ENCODE measurements at places on chromosomes 7 and 10. TPM values are rescaled to one million over a fixed set of nuclear protein-coding genes. Genes with fewer than 3 reads are reported as not detected.

- no peaks in the 10 kb centered on the region for H3K36me3 ChIP-seq
- H3K27ac ChIP-seq, result no peak overlapping the region
- DNase-seq, result no peak
- H3K4me1 ChIP-seq, result peaks cover 4% of the 10 kb centered on the region
These were observed 510.5 kb upstream of the AKR1E2 start for GRCh38 chr10:4315551-4315950.

DNA sequence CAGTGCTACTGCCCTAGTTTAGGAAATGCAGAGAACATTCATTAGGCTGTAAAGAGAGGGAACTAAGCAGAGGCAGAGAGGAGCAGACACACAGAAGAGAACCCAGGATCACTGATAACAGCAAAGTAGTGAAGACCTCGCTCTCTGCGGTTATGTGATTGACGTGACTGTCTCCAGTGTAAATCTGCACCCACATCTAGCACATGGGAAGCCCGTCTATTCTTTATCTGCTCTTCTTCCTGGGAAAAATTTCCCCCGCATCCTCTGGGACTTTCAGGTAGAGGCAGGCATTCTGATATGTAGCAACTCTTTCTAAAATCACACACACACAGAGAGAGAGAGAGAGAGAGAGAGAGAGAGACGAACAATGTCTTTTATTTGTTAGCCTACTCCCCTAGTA lies 699.6 kb downstream of the GRID1 start:
- no peaks in the 10 kb centered on the region for H3K36me3 ChIP-seq
- no peak for DNase-seq
- no peaks in the 10 kb centered on the region for H3K4me1 ChIP-seq
- no peaks in the 10 kb centered on the region for H3K27me3 ChIP-seq
- no peak overlapping the region for H3K4me3 ChIP-seq
- H3K27ac ChIP-seq, result no peak overlapping the region

- H3K27me3 ChIP-seq, result peaks cover 99% of the 10 kb centered on the region
- H3K36me3 ChIP-seq, result no peaks in the 10 kb centered on the region
- no peak overlapping the region for H3K27ac ChIP-seq
- peak; percentile 57 for DNase-seq
- H3K4me3 ChIP-seq, result no peak overlapping the region
- peaks cover 34% of the 10 kb centered on the region for H3K4me1 ChIP-seq
These were observed 5.2 kb upstream of the HMX2 start for GRCh38 chr10:123142701-123143161.

GRCh38 chr10:110615057-110615747 lies 28.9 kb upstream of the RBM20 start:
- no peaks in the 10 kb centered on the region for H3K36me3 ChIP-seq
- no peak overlapping the region for H3K4me3 ChIP-seq
- H3K27me3 ChIP-seq, result no peaks in the 10 kb centered on the region
- peaks cover 6% of the 10 kb centered on the region for H3K4me1 ChIP-seq
- no peak overlapping the region for H3K27ac ChIP-seq

Gene PBLD
- polyA plus RNA-seq, result 19.4 TPM

Gene DEPP1
- polyA plus RNA-seq, result 16.0 TPM
